ENCODE measurements at places on chromosomes 5 and 9. TPM values are rescaled to one million over a fixed set of nuclear protein-coding genes. Genes with fewer than 3 reads are reported as not detected.

DNA sequence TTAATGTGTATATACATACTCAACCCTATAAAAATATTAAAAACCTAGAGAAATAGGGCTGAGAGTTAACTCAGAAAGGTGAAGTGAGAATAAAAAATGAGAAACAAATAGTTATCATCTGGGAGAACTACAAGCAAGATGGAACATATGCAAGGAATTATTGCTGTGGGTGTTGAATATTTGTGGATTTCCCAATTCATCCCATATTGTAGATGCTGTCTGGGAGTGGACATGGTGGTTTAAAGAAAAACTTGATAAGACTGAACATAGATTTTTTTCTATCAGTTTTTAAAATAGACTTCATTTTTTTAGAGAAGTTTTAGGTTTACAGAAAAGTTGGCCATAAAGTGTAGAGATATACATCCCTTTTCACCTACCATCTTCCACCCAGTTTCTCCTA is 263.5 kb downstream of the SPATA31D1 start:
- DNase-seq: no peak

DNA sequence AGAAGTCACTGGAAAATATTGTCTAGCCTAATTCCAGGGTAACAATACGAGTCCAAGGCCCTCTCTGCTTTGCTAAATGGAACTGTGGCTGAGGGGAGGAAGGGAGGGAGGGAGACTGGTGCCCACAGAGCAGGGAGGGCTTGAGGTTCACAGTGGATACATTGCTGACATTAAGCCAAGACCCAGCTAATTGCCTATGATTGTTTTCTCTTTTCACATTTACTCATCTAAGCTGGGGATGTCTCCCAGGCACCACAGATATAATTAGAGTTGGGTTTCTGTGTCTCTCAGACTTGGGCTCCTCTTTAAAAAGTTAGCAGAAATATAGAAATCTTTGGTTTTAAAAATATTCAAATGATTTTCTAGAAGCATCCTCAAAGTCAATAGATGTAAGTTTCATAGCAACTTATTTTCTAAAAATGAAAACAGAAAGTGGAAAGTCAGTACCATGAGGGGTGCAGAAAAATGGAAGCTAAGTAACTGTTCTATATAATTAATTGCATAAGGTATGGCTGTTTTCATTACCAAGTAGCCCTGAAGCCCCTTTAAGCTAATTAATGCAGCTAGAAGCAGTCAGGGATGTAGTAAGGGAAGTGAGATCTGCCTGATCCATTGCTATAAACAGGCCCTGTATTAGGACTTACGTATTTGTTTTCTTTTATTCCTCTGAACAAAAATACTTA is 259.8 kb downstream of the NDUFS4 start:
- no peak for DNase-seq

Gene GRIN1
- not detected for total RNA-seq

- peak; percentile 89 for DNase-seq
These were observed 142.9 kb downstream of the DMAC1 start for GRCh38 chr9:7656636-7657035.

DNA sequence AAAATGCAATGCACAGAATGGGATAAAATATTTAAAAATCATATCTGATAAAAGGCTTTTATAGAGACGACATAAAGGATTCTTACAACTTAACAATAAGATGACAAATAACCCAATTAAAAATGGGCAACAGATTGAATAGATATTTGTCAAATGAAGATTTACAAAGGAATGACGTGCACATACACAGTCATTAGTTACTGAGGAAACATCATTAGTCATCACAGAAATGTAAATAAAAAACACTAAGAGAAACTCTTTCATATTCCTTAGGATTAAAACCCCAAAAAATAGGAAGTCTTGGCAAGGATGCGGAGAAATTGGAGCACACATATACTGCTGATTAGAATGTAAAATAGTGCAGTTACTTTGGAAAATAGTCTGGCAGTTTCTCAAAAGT is 1886.0 kb upstream of the CDH6 start:
- no peak for DNase-seq

Gene ELOVL7
- total RNA-seq: 4.4 TPM

GRCh38 chr5:95773335-95774059 is 42.4 kb downstream of the RHOBTB3 start:
- peak; percentile 81 for DNase-seq

Gene QRFP
- total RNA-seq: not detected

GRCh38 chr5:65173130-65173525 is 308.6 kb downstream of the ADAMTS6 start:
- no peak for DNase-seq

Gene TOR4A
- total RNA-seq: 66.1 TPM

Gene TEK
- total RNA-seq: 0.26 TPM

GRCh38 chr9:14308853-14309145 is 5.1 kb downstream of the NFIB start:
- DNase-seq: no peak

Gene PLAC8L1
- total RNA-seq: not detected

GRCh38 chr5:139262742-139263445 is 30.6 kb upstream of the MATR3 start:
- DNase-seq: peak; percentile 88

- DNase-seq: no peak
These were observed 433.4 kb downstream of the ZSWIM6 start for GRCh38 chr5:61765471-61765870.

- no peak for DNase-seq
These were observed 34.9 kb upstream of the TIFAB start for GRCh38 chr5:135487037-135487395.

Gene TRAF1
- 0.43 TPM for total RNA-seq

Gene SPRY4
- 27.9 TPM for total RNA-seq

- no peak for DNase-seq
These were observed 205.9 kb upstream of the MSX2 start for GRCh38 chr5:174518512-174518911.

DNA sequence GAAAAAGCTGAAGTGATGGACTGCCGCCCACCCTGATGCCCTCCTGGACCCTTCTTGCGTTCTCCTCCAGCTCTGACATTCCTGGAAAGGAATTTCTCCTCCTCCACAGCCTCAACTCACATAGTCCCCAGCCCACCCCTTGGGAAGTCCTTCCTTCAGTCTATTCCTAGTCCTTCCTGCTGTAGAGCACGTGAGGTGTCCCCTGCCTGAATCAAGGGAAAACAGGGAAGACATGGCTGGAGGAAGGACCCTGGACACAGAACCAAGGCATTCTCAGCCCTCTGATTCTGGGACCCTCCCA is 3.7 kb downstream of the ARID3C start:
- DNase-seq: no peak

Gene LRRC19
- not detected for total RNA-seq

Gene GRIA1
- total RNA-seq: 0.13 TPM

GRCh38 chr9:694092-694402 is 147.4 kb upstream of the DMRT1 start:
- DNase-seq: no peak

Gene IFNA2
- total RNA-seq: not detected

DNA sequence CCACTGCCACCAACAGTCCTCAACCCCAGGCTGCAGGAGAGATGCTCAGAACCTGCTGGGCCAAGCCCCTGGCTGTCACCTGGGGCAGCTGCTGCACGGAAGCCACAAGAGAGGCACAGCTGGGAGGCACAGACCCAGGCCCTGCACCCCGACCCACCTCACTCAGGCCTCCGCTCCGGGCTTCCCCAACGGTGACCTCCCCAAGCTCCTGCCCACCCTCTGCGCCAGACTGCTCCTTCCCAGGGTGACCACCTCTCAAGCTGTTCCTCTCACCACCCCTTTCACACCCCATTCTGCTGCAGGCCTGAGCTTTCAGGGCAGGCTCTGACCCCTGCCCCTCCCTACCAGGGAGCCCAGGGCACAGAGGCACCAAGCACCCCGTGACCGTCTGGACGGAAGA is 33.0 kb downstream of the VAV2 start:
- DNase-seq: no peak

DNA sequence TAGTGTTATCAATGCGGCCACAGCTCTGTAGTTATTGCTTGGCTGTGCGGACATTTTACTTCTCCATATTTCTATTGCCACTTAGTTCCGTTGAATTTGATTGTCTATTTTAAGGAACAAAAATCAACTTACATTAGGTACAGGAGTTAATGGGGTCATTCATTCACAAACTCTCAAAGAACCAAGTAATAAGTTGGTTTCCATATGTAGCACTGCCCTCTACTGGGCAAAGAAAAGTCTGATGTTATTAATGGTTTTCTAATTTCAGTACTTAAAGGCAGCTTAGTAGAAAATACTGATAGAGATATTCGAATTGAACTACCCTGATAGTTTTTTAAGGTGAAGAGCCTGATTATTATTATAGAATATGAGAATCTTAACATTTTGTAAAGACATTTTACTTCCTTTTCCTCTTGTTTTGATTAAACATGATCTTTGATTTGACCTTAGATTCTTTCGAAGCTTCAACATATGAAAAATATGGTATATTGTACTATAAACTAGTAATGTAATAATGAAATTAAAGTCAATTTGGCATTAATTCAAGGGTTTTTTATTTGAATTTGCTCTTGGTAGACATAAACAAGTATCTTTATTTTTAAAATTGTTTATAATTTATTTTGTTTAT is 119.5 kb upstream of the CTNND2 start:
- DNase-seq: peak; percentile 50

Gene C8G
- total RNA-seq: 0.47 TPM

DNA sequence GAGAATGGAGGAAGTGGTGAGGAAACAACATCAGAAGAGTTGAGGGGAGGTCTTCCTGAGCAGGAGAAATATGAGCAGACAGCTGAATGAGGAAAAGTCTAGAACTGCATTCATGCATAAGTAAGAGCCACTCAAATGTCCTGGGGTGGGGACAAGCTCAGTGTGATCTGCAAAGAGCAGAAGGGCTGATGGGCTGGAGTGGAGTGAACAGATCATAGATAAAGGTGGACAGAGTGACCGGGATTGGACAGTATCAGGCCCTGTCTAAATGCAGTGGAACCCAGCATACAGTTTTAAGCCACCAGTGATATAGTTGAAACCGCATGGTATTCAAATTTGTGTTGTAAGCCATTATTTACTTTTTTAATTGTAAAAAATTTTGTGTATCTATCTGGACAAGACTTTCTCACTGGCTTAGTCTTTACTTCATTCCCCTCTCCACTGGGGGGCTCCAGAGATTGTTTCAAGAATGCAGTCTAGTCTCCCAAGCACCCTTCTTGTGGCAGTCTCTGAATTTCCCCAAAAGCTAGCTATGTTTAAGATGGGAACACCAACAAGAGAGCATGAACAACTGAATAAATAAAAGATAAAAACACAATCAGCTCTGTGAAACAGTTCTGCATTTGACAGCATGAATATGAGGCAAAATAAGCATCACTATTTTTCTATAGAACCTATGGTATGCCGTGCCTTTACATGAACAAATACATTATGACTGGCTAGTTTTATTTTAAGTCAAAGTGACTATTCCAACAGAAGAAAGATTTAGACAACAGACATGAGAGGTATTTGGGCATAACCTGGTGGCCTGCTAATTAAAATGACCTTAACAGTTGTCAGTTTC is 10.7 kb upstream of the STK32A start:
- DNase-seq: peak; percentile 25

Gene C7
- total RNA-seq: not detected

DNA sequence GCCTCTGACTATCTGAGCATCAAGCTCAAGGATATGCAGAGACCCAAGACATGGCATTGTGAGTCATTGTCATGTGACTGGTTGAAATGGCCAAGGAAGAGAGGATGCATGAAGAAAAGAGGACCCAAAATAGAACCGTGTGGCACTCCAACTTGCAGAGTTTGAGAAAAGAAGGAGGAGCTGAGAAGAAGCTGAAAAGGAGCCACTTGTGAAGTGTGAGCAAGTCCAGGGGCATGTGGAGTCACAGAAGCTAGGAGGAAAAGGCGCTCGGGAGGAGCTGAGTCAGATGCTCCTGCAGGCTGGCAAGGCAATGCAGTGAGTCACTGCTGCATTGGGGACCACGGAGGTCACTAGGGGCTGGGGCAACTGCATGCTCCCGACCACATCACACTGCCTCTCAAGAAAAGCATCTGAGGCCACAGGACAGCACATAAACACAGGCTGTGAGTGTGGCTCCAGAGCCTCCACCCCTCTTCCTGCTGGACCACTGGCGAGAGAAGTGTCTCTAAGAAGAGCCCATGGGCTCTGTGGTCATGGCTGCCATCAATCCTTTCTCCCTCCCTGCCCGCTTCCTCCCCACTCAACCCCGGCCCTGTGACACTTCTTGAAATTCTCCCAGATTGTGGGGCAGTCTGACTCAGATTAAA is 197.6 kb downstream of the DRD1 start:
- peak; percentile 100 for DNase-seq

Gene CDH18
- total RNA-seq: 0.31 TPM

DNA sequence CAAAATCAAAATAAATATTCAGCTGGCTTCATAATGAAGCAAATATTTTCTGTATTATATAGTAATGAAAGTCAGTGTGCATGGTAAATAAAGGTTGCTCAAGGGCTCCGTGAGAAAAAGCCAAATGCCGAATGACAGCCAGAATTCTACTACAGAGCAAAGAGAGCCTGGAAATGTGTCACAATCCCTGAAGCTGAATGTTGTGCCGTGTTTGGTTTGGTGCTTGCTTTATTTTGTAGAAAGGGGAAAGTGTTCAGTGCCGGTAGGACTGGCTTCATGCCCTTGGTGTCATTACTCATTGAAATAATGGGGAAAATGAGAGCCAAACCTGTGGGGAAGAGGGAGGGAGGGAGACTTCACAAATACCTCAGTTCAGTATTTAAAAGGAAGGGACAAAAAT is 26.8 kb upstream of the ADAMTSL1 start:
- no peak for DNase-seq

Gene CCNI2
- total RNA-seq: not detected

Gene PCDH12
- total RNA-seq: 0.14 TPM

DNA sequence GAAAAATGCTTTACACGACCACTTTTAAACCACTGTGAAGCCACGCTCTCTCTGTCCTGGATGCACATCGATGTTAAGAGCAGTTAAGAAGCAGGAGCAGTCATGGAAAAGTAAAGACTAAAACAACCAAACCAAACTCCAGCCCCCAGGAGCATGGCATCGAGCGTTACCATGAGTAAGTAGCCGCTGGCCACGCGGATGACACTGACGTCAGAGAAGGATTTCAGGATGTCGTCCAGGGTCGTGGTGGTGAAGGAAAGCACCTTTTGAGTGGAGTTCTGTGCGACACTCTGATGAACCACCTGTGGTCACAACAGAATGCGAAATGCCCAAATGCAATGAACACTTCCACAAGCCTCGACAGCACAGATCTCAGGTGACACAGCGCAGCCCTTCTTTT is 38.9 kb downstream of the PTCH1 start:
- DNase-seq: no peak

DNA sequence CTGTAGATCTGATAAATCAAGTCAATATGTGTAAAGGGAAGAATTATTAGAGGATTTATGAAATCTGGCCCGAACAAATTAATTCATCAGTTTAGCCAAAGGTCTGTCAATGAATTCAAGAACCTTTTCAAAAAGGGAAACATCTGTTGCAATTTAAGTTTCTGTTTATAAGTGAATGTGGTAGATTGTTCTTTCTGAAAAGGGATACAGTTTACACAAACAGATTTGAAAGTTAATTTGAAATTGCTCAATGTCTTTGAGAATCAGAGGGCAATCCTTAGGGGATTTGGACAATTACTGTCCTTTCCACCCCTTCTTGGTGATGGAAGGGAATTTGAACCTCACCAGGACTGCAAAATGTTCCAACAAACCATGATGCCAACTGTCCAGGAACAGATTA is 29.7 kb upstream of the ERCC6L2 start:
- no peak for DNase-seq
